ENCODE measurements at places on chromosomes 13 and 19. TPM values are rescaled to one million over a fixed set of nuclear protein-coding genes. Genes with fewer than 3 reads are reported as not detected.

The NDFIP2 gene
- total RNA-seq = 43.8 TPM

The SHISA2 gene
- total RNA-seq = 105 TPM

The PSG2 gene
- not detected for total RNA-seq

The SERTM1 gene
- not detected for total RNA-seq

The GJB6 gene
- total RNA-seq = 1.9 TPM

The RFPL4AL1 gene
- not detected for total RNA-seq

GRCh38 chr13:100537486-100537885 lies 51.1 kb downstream of the GGACT start:
- DNase-seq = no peak

DNA sequence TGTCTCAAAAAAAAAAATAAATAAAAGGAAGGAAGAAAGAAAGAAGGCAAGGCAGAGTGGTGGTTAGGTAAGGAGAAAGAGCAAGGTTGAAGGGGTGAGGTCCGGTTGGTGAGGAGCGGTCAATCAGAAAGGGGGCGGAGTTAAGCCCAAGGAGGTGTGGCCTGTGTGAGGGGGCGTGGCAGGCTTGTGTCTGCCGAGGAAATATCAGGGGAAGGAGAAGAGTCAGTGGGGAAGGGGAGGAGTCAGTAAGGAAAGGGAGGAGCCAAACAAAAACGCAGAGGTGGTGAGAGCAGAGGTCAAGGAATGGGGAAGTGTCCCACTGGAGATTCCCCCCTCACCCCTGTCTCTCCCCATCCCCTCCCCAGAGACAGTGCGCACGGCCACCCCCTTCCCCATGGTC lies 5.9 kb downstream of the CACNG7 start:
- no peak for DNase-seq

GRCh38 chr19:5128251-5128935 lies 159.5 kb downstream of the KDM4B start:
- no peak for DNase-seq

DNA sequence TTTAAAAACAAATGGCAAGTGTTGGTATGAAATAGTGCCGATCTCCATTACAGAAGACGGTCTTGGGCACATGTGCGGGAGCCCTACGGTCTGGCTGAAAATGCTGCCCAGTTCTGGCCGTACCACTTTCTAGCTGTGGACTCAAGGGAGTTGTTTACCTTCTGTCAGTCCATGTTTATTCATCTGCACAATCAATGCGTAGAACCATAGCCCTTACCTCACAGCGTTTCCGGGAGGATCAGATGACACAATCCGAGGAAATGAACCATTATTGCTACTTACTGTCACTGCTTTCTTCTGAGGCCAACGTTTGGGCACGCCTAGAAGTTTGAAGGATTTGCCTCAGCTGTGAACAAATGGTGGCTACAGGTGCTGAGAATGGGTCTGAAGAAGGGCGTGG lies 31.2 kb downstream of the GADD45B start:
- DNase-seq = no peak

Measured in kidney epithelial cell (primary cell).